T-helper 17 cell (primary cell): ENCODE measurements at places on chromosomes 5 and 9.

DNA sequence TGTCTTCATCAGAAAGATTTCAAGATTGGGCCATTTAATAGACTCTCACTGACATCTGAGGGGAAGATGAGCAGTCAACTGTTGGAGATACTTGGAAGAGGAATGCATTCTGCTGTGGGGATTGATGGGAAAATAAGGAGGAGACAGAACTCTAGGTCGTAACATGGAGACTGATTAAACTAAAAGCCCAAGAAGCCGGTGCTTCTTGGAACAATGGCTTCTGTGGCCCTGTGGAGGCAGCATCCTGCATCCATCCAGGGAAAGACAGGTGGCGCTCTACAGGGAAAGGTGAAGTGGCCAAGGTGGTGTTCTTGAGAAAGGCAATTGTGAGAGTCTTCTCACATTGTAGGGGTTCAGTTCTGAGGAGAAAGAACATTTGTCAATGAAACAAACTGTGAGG is 31.3 kb downstream of the ZFAND5 start:
- no peak for DNase-seq

DNA sequence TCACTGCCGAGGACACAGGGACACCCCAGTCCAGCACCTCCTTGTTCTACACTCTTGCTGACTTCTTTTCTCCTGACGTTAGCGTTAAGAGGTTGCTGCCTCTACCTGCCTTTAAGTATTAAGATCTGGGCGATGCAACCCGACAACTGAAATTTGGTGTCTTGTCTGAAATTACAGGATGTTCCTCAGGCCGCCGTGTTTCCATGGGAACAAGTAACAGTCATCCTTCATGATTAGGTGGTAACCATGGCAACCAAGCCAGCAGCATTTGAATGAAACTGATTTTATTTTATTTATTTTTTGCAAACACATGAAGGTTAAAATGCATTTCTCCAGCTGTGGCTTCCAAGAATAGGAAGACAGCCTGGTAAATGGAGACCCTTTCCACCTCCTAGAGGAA is 20.8 kb downstream of the DAB2IP start:
- no peak for DNase-seq

DNA sequence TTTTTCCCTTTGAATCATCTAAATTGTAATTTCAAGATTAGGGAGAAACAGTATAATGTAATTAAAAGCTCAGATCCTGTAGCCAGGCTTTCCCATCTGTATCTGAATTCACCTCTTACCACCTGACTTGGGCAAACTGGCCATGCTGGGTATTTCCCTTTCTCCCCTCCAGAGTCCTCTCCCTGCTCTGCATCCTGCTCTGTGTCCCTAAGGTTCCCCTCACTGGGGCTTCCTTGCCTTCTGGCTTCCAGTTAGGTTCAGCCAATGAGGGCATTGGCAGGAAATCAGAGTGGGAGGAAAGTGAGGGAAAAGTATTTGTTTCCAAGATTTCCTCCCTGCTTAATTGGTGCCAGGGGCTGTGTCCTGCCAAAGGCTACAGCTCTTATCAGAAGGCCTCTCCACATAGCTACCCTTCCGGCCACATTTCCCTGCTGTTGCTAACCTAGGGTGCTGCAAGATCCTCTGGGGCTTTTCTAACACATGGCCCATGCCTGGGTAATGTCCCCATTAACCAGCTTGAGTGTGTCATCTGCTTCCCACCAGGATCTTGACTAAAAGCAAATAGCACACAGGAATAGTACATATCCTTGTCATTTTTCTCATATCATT is 51.0 kb upstream of the MPDZ start:
- no peak for DNase-seq

- DNase-seq = no peak
Observed at GRCh38 chr9:99253134-99253533, 31.1 kb downstream of the SEC61B start.

GRCh38 chr5:33726422-33727165 is 165.2 kb downstream of the ADAMTS12 start:
- DNase-seq = no peak

GRCh38 chr9:12920437-12920836 is 145.6 kb downstream of the LURAP1L start:
- DNase-seq = no peak

DNA sequence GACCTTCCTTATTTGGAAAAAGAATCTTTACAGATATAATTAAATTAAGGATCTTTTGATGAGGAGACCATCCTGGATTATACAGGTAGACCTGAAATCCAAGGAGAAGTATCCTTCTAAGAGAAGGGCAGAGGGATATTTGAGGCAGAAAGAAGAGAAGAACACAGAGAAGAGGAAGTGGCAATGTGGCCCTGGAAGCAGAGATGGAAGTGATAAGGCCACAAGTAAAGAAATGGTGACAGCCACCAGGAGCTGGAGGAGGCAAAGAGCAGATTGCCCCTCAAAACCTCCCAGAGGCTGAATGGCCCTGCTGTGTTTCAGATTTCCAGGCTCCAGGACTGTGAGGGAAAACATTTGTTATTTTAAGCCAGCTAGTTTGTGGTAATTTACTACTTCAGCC is 93.0 kb upstream of the ANKRD55 start:
- DNase-seq = no peak

DNA sequence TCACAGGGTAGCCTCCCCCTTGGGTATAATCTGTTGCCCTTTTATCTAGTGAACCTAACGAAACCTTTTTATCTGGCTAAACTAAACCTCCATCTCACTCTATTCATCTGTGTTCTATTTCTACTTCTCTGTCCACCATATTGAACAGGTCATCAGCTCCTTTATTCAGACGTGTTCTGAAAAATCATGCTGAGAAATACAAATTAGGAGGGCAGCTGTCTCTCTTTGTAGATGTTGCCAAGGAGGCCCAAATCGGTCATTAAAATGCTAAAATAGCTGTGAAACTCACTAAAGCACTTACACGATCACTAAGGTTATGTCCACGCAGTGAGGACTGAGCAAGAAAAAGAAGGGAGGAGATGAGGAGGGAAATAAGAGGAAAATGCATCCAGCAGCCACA is 115.6 kb upstream of the RETREG1 start:
- no peak for DNase-seq

DNA sequence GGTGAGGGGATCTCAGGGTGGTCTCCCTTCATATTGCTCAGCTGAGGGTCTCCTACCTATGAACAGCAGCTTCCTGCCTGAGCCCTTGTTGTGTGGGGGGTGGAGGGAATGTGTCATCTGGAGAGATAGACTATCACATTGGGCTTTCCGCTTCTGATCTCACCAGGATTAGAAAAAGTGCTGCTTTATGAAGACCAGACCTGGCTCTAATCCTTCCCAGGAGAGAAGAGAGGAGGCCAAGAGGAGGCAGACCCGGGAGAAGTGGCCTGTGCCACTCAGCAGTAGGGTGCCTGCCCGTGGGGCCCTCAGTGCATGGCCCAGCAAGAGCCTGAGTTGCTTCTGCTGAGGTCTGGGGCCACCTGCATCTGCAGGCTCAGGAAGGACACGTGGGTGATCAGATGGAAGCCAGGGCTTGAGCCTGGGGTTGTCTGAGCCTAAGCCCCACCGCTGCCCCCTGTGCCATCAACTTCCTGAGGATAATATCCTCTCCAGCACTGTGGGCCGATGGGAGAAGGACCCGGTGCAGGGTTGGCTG is 22.1 kb upstream of the COL5A1 start:
- DNase-seq = no peak

GRCh38 chr9:124290743-124291554 is 33.2 kb downstream of the NEK6 start:
- DNase-seq = no peak

DNA sequence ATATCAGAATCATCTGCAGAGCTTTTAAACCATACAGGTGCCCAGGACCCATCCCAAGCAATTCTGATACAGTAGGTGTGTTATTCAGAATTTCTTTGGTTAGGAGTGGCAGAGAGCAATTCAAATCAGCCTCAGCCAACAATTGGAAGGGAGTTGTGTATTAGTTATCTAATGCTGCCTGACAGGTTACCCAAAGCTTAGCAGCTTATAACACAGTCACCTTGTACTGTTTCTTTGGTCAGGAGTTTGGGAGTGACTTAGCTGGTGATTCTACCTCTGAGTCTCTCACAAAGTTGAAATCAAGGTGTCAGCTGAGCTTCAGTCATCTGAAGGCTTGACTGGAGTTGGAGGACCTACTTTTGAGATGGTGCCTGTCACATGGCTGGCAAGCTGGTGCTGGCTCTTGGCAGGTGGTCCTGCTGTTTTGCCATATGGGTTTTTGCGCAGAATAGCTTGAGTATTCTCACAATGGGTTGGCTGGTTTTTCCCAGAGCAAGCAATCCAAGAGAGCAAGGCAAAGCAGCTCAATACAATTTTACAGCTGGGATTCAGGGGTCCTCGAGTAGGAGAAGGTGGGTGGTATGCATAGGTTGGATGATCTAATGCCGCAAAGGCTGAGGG is 18.7 kb upstream of the CARNMT1 start:
- no peak for DNase-seq

DNA sequence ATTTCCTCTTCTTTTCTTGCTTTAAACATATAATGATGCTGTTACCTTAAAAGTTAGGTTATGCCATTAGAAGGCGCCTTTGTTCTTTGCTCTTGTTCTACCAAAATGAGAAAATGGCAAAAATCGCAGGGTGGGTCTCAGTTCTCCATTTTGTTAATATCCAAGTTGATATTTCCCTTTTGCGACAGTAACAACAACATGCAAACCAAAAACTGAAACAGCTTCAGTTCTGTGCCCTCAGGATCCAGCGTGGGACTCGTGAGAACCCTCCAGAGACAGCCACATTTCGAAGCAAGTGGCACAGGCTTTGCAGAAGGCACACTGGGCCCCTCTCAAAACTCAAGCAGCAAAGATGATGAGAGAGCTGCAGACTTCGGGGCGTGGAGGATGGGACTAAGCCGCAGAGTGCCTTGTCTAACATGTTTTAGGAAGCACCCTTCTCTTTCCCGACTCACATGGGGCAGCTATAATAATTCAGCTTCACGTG is 33.0 kb upstream of the LCP2 start:
- DNase-seq = no peak

DNA sequence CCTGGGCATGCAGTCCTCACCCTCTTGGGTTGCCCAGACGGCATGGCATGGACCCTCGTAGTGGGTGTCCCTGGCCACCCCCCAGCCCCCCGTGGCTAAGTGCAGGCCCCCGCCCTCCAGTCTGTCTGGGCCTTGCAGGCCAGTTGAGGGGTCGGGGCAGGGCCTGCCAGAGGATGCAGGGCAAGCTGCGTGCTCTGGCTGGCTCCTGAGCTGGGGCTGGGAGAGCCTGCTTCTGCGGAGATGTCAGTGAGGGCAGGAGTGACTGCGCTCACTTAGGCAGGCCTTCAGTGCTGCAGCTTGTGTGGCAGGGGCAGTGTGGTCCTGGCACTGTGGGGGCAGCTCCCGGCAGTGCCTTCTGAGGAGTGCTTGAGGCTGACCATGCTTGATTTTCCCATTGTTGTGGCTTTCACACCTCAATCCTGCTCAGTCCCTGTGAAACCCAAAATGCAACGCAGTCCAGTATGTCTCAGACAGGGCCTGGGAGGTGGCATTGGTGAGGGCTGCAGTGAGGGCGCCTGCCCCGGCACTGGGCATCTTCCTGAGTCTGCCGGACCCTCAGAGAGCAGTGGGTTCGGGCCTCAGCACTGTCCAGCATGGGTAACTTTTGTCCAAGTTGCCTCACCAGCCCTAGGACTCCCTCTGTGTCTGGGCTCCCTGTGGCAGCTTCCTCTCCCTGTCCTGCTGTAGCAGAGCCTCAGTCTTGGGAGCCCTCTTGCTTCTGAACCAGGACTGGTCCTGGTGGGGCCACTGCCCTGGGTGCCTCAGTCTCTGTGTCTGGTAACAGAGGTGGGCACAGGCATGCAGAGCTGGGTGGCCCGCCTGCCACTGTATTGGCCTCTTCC is 93.0 kb downstream of the PHF2 start:
- peak; percentile 1 for DNase-seq

DNA sequence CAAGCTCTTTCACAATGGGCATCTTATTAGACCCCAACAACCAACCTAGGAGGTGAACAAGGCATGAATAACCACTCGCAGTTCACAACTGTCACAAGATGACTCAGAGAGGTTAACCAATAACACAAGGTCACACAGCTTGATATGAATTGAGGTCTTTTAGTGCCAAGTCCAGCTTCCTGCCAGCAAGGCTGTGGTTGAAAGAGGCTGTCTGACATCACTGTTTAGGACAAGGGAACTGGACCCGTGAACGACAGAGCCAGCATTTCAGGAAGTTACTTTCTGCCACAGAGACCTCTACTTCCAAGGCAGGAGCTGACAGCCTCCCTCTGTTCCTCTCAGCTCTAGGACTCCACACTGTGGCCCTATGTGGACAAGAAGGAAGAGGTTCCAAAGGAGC is 53.4 kb upstream of the ALDH1B1 start:
- no peak for DNase-seq

- DNase-seq = no peak
Observed at GRCh38 chr9:117126871-117127270, 288.0 kb downstream of the ASTN2 start.

DNA sequence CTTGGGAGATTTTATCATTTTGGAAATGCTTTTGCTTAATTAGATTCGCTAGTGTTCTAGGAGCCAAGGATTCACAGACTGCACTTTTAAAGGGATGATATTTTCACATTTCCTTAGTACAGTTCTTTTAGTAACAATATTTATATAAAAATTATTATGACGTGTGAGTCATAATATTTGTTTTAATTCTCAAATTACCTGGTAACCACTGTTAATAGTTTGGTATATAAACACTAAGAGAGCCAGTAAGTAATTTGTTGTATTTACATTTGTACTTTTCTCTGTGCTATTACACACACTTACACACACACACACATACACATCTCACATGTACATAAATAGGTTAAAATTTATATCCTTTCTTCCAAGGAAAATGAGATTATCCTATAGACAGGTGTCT is 58.8 kb upstream of the RAD23B start:
- DNase-seq = no peak

DNA sequence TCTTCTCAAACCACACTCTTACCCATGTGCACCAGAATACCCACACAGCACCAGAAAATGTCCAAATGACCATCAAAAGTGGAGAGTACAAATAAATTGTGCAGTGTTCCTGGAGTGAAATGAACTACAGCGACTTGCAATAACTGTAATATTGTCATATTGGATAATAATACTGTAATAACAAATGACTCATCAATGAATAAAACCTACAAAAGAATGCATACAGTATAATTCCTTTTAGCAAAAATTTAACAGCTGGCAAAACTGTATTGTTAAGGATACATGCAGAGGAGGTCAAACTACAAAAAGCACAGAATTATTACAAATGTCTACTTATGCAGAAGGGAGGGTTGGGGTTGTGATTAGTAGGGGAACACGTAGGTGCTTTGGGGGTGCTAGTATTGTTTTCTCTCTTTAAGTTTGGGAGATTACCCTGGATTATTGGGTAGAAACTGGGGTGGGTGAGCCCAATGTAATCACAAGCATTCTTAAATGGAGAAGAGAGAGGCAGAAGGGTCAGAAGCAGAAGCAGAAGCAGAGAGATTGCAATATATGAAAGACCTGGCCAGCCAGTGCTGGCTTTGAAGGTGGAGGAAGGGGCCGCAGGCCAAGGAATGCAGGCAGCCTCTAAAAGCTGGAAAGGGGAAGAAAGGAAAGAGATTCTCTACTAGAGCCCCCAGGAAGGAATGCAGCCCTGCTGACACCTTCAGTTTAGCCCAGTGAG is 21.8 kb downstream of the IRF1 start:
- DNase-seq = no peak

- DNase-seq = no peak
Observed at GRCh38 chr5:37495668-37496347, 116.7 kb downstream of the WDR70 start.

GRCh38 chr5:32654427-32654826 is 56.7 kb upstream of the NPR3 start:
- no peak for DNase-seq
